ENCODE measurements at places on chromosomes 12 and 14.

DNA sequence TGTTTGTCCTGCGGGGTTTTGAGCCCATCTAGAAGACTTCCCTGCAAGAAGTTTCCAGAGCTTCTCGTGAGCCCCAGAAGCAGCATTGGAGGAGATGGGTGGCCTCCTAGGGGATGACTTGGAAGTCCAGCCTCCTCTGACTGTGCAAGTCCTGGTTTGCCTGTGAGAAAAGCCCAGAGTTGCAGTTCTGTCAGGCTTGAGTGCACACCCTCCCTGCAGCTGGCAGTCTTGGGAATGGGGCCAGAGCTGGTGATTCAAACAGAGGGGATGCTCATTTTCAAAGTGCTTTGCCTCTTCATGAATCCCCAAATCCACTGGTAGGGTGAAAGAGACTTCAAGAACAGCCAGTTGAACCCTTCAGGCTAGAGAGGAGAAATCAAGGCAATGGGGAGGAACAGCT lies 3.9 kb upstream of the PPP1R1A start:
- DNase-seq: no peak

DNA sequence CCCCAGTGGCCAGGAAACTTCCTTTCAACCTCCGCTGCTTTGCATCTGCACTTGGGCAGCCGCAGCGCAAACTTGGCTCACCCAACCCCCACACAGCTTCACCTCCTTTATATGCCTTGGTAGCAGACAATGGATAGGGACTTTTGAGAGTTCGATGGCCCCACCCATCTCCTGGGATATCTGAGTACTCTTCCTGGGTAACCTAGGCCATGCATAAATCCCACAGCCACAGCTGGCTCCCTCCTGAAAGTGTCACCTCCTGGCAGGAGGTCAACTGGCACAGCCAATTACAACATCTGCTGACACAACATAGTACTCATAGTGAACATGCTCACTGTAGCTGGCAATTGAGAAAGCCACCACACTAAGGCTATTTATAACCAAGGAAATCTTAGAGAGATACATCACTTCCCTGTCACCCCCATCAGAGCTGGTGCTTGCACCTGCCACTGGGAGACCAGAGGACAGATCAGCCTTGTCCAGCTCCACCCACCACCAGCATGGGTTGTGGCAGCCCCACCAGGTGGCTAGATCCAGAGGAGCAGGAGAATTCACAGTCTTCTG lies 410.0 kb downstream of the SYT1 start:
- no peak for DNase-seq

- DNase-seq: no peak
These were observed 1361.2 kb upstream of the TMEM132C start for GRCh38 chr12:126905752-126906151.

GRCh38 chr12:26195250-26195640 lies at the start of gene SSPN:
SSPN (plus strand) TSS chr12:26195573; CDS start chr12:26195673, 100 bp downstream.
- DNase-seq: peak; percentile 31

GRCh38 chr12:39028382-39028781 lies 123.0 kb upstream of the CPNE8 start:
- DNase-seq: no peak

- no peak for DNase-seq
These were observed 218.6 kb upstream of the ATP2B1 start for GRCh38 chr12:89927226-89927698.

DNA sequence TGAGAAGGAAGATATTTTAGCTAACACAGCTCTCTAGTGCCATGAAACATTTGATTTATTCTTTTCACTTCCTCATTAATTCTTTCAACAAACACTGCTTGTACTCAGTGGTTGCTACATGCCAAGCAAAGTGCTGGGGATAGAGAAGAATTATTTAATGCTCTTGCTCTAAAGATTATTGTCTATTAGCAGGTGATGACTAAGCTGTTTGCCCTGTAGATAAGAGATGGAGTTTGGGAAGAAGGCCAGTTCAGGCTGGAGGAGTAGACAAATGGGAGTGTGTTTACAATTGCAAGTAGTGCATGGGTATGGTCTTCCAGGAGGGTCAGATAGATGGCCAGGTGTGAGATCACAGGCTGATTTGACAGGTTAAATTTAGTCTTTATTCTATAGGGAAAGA lies 99.8 kb upstream of the SEL1L start:
- no peak for DNase-seq

- DNase-seq: no peak
These were observed 72.0 kb downstream of the NCOR2 start for GRCh38 chr12:124495194-124495983.

- no peak for DNase-seq
These were observed 5.0 kb downstream of the TBX5 start for GRCh38 chr12:114400925-114401324.

DNA sequence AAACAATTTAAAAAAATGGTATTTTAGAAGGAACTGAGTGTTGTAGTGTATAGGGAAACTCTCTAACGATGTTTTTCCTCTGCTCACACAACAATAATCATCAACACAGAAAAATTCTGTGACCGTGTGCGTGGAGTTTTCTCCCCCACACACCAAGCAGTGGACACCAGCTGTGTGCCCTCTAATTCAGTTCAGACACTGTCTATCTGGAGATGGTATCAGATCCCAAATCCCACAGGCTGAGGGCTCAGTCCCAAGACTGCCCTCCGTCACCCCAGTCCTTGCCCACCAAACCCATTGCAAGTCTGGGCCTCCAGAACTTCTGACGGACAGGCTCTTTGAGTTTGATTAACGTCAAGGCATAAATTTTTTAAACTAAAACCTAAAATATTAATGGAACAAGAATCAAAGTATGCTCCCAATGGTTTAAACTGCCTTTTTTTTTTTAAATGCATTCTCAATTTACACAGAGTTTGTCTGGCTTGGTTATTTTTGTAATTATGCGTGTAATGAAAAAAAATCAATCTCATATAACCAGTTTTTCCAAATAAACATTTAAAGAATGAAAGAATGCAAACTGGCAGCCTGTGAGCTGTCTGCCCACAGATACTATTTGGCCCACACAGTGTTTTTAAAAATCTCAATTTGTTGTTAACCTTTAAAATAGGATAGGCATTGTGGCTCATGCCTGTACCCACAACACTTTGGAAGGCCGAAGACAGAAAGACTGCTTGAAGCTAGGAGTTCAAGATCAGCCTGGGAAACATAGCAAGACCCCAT lies 19.2 kb downstream of the BLTP3B start:
- no peak for DNase-seq

GRCh38 chr14:65229748-65230728 lies 127.7 kb upstream of the MAX start:
- no peak for DNase-seq

GRCh38 chr12:112096667-112097066 lies 11.9 kb downstream of the NAA25 start:
- no peak for DNase-seq

DNA sequence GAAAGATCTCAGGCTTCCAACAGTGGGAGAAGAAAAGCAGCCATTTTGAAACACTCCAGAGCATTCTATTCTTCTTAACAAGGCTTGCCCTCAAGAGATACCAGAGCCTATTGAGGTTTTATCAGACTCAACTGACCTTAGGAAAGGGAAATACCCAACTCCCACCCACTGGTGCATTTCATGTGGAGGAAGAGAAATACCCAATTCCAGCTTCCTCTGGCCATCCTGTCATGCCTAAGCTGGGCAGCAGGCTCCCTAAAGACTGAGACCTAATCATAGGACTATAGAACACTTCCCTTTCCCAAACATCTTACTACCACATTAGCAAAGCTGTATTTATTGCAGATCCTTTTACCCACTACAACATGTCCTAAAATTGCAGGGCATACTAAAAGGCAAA lies 164.5 kb downstream of the KIF21A start:
- DNase-seq: no peak

DNA sequence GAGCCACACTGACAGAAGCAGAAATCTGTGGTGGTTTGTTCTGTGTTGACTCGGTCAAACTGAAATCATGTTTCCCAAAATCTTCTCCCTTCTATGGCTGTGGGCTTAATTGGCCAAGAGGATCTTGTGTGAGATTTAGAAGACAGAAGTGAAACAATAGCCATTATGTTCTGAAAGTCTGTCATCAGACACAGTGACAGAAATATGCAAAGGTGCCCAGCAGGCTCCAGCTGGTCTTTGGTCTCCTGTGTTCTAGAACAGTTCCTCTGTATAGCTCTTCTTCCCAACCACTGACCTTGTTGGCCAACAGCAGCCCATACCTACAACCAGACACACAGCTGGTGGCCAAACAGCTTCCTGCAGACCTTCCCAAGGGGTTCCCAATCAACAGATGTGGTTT lies 25.0 kb upstream of the COCH start:
- DNase-seq: no peak

GRCh38 chr12:131923260-131923659 lies 5.8 kb upstream of the PUS1 start:
- DNase-seq: no peak

DNA sequence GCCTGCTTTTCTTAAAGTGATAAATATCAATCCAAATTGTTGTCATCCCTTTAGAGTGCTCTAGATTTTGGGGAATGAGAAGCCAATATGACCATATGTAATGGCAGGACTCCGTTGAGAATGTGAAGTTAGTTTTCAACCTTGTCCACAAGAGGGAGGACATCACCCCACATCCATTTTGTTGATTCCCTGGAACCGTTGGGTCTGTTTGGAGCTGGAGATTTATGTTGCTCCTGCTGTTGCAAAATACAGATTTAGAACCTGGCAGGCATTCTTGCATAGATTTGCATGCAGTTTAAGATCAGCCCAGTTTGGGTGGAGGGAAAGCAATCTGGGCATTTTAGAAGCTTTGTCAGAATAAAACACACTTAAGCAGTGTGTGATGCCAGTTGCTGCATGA lies 620.1 kb downstream of the NRXN3 start:
- no peak for DNase-seq

DNA sequence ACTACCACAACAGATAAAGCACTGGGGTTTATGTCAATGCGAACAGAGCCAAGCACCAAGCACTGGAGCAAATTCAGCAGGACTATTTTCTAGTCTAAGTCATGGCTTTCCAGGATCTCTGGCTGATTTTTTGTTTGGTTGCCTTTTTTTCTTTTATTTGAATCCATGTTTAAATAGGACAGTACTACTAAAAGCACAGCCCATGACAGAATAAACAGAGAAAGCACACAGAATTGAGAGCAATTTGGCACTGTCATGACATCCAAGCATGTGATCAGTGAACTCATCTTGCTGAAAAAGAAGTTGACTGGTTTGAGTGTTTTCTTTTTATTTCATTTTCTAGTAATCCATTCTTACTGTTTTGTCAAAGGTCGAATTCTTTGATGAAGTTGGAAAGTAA lies 23.1 kb upstream of the RERG start:
- DNase-seq: no peak

All from smooth muscle cell of the brain vasculature (primary cell).